ENCODE measurements at places on chromosomes 5 and 9.

- no peak for DNase-seq
Observed at GRCh38 chr9:131308906-131309529, 19.5 kb downstream of the PLPP7 start.

DNA sequence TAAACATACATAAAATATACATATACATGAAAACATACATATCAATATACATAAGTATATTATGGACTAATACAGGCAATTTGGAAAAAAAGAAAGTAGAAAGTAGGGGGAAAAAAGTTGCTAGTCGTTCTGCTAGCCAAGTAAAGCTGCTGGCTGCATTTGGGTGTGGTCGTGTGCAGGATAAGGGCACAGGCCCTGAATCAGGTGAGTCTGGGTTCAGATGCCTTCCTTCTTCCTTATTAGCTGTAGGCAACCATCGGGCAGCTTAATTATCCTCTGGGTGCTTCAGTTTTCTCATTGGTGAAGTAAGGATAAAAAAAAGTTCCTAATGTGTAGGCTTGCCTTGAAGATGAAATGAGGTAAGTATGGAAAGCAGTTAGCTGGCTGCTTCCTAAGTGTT lies 59.2 kb upstream of the SPRY4 start:
- DNase-seq, result no peak

DNA sequence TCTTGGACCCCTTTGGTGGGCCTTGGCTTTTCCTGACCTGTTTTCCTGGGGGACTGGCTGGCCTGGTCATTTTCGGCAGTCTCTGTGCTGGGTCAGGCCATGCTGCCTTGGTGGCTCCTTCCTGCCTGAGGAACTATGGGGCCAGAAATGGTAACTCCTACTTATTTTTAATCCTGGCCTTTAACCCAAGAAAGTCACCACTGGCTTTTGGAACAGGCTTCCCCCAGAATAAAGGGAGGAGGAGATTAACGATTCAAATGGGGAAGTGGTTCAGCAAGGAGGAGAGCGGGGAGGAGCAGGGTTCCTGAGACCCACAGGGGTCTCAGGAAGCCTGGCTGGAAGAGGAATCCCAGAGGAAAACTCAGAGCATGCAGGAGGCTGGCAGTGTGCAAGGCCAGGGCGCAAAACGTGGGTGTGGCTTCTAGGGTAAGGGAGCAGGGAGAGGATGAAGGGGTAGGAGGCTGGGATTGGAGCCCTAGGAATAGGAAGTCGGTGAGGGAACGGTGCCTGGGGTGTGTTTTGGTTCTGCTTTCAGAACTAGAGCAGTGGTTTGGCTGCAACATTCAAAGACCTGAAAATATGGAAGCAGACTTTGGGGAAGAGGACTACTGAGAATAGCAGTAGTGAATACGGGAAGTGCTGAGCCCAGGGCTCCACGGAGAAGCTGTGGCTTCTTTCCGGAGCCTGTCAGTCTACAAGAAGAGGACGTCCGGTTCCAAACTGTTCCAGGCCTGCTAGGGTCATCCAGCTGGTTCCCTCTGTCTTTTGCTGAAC lies 271.1 kb upstream of the KLF4 start:
- DNase-seq, result no peak

DNA sequence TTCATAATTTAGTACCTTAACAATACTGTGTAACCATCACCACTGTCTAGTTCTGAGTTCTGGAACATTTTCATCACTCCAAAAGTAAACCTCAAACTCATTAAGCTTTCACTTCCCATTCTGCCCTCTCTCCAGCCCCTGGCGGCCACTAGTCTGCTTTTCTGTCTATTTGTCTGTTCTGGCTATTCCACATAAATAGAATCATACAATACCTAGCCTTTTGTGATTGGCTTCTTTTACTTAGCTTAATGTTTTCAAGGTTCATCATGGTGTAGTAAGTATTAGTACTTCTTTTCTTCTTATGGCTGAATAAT lies 138.7 kb downstream of the RAPGEF6 start:
- no peak for DNase-seq

DNA sequence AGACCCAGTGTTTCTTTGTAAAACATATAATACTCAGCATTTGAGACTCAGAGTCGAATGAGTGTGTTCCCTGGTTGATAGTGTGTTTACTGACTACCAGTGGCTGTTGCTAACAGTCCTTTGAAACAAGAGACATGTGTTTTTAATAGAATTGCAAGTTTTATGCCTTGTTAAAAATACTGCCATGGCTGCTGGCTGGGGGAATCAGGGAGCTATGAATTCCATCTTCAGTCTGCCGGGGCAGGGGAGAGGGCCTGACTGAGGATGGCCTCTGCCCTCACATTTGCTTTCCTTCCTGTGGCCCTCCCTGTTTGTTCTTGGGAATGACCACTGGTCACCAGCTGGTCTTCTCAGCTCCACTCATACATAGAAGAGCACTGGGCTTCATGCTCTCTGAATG lies 63.8 kb downstream of the PDZD2 start:
- DNase-seq, result no peak

GRCh38 chr5:541539-542318 lies 17.5 kb upstream of the SLC9A3 start:
- no peak for DNase-seq

DNA sequence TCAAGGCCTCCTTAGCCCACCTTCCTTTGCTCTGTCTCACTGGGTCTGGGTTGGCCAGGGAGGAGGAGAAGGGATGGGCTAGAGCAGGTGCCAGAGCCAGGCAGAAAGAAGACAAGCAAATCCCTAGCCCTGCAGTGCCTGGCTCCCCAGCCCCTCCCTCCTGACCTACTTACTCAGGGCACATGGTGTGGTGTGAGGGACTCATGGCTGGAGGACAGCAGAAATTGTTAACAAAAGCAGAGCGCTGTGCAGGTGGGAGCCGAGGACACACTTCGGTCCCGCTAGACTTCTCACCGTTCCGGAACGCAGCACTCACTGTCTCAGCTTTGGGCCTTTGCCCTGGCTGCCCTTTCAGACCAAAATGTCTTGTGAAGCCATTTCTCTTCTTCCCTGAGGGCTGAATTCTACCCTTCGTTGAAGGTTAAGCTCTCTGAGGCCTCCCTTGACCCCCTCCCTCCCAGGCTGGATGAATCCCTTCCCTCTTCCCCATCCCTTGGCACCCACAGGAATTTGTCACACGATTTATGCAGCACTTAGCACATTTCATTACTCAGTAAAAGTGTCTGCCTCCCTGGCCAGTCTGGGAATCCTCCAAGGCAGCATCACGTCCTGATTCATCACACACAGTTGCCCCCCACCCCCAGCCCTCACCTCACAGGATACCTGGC lies 263.9 kb upstream of the TRPC7 start:
- DNase-seq, result no peak

GRCh38 chr5:81545911-81546310 lies 152.0 kb upstream of the ACOT12 start:
- no peak for DNase-seq

- DNase-seq, result no peak
Observed at GRCh38 chr5:132103969-132104391, 30.4 kb downstream of the CSF2 start.

GRCh38 chr5:35061211-35061770 lies 13.5 kb upstream of the AGXT2 start:
- no peak for DNase-seq

DNA sequence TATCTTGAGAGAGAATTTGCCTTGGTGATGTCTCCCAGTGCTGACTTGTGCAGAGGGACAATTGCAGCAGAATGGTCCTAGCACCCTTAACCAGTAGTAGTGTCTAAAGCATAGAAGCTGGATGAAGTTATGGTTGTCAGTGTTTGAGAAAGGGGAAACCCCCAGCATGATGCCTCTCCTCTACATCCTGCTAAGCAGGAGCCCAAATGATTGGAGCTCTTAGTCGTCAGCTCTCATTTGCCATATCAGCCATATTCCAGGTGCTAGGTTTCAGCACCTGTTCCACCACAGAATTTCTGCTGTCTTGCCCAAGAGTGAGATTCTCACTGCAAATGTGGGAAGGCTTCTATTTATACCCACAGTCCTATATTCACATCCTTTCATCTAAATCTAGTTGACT lies 43.7 kb upstream of the RFX3 start:
- DNase-seq, result no peak

GRCh38 chr9:136910197-136910900 lies 24.0 kb downstream of the TRAF2 start:
- no peak for DNase-seq

DNA sequence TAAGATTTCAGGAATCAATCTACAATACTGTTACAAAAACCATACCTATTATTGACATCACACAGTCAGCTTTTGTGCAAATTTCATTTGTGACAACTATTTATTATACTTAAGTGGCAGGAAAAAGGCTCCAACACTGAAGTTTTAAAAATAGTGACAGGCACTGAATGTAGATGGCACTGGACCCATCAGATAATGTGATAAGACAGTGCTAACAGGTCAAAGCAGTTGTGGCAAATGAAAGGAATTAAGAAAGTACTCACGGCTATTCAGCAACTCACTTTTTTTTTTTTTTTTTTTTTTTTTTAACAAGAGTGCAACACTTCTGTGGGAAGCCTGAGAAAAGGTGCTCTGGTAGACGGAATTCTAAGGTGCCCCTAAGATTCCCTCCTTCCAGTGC lies 115.0 kb upstream of the MEF2C start:
- DNase-seq, result no peak

DNA sequence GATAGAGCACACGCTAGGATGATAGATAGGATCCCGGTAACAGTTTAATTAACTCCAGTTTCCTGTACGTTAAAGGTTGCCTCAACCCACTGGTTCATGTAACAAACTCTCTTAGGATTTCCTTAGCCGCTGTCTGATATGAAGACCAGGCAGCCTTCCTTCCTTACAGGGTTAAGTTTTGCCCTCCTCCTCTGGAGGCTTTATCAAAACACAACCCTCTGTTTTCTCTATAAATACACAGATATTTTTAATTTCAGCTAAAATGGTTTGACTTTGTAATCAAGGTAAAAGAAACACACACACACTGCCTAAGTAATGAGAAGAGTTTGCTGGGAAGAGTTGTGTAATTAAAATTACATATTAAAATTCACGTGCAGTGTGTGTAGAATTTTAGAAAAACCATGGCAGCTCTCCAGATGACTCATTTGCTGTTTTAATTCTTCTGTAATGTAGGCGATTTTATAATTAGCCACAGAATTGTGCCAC lies 369.8 kb downstream of the CSNK1G3 start:
- no peak for DNase-seq

GRCh38 chr5:32802764-32803163 lies 91.6 kb downstream of the NPR3 start:
- DNase-seq, result no peak

DNA sequence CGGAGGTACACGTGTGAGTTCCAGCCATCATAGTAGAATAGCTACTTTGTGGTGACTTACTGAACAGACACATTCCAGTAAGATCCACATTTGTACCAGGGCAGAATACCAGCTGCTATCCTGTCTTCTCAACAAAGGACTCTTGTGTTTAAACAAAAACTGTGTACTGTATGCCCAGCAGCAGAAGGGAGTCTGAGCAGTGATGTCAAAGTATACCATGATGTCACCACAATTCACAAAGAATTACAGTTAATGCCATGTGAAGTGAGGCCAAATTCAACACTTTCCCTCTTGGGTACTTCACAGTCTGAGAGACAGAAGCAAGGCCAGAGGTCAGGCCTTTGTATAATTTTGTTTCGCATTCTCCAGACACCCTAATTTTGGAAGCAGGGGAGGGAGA lies 137.0 kb downstream of the ADAMTSL1 start:
- no peak for DNase-seq

DNA sequence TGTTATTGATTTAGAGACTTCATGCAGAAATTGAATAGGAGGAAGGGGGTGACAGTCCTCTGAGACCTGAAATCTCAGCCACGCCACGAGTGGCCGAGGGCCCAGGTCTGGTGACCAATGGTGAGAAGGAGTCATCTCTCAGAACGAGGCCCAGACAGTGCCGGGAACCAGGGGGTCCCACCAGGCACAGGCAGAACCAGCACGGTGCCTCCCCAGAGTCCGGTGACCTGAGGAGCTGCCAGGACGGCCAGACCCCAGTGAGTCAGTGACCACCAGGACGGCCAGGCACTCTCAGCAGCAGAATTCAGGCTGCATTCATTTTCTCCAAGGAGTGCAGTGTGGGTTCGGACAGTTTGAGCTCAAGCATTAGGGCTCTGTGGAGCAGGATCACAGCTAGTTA lies 43.8 kb upstream of the NKD2 start:
- no peak for DNase-seq

DNA sequence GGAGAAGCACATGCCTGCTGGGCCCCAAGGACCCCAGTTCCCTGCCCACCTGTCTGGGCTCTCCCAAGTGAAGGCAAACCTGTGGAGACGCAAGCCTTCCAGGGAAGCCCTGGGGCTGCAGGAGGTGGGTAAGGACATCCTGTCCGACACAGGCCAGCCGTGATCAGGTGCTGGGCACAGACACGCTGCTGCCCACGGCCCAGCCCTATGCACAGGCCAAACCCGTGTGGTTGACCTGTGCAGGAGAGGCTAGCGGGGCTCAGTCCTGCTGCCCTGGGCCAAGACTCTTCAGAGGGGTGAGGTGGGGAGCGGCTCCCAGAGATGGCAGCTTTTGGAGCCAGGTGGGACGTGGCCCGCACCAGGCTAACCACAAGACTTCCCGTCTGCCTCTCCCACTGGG lies 14.3 kb downstream of the LHX3 start:
- DNase-seq, result no peak

DNA sequence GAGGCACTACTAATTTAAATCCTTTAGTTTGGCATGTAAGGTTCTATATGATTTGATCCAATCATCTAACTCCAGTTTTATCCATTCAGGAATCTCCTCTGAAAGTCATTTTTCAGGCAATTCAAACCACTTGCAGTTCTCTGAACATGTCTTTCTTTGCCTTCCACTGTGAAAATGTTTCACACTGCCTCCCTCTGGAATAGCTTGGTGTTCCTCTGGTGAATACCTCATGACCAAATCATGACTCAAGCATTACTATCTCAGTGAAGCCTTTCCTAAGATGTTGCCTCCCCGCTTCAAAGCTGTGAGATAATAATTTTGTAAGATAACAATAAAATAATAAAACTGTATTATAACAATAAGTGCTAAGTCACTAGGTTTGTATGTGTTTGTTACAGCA lies 981.1 kb downstream of the DTWD2 start:
- DNase-seq, result no peak

DNA sequence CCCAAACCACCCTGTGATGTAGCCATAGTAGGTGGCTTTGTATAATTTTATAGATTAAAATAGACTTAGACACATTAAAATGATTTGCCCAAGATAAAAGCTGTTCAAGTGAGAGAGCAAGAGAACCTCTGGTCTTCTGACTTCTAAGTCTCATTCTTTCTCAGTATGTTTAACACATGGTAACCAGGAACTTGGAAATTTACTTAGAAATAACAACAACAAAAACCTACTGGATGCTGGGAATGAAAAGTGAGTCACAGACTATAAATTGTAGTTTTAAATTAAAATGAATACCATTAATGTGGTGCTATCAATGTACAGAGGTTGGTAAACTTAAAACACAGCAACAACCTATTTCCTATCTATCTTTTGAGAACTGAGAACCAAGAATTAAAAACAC lies 30.4 kb downstream of the HMGCR start:
- no peak for DNase-seq

- no peak for DNase-seq
Observed at GRCh38 chr5:80756292-80756691, 101.5 kb upstream of the DHFR start.

GRCh38 chr9:92723299-92723625 lies 41.4 kb downstream of the BICD2 start:
- no peak for DNase-seq

All from NCI-H1417 (cell line).